Sigmoid colon (tissue), 7 donors: ENCODE measurements at places on chromosomes 2 and 18. TPM values are rescaled to one million over a fixed set of nuclear protein-coding genes. Genes with fewer than 3 reads are reported as not detected.
A peak's percentile ranks its signal among the peaks of the same experiment; 100 is the strongest.

LOXHD1 gene
- 0.06 TPM for polyA plus RNA-seq

DNA sequence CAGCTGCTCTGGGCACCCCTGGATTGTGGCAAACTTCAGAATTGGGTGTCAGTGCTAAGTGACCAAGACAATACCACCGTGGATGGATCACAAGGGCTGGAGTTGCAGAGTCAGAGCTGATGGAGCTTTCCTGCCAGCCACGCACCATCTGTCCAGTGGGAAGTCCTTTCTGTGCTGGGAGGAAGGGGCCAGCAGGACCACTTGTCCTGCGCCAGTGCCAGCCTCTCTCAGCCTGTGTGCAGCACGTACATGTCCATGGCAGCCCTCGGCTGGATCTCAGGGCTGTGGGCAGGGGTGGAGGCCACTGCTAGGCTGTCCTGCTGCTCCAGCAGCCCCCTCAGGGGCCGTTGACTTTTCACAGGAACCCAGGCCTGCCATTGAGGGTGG, 33.3 kb downstream of the RAB31 start:
- no peak overlapping the region for H3K4me3 ChIP-seq
- no peaks in the 10 kb centered on the region for H3K36me3 ChIP-seq
- H3K27me3 ChIP-seq, result no peaks in the 10 kb centered on the region
- peak overlapping the region; percentile 43 for H3K27ac ChIP-seq
- no peaks in the 10 kb centered on the region for H3K4me1 ChIP-seq

DNA sequence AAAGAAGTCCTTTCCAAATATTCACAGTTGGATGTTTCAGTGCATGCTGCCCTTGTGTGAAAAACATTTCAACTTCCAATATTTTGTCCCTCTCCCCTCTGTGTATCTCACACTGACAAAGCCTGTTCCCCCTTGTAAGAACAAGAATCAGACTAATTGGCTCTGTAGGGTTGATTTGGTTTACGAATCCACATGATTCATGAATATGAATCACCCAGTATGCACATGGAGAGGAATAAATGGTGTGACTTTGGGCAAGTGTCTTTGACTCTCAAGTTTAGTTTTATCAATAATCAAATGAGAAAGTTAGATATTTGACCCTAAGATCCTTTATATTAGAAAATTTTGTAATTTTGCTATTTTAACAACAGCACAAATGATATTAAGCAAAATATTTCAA, 9.3 kb upstream of the CDH20 start:
- DNase-seq, result no peak
- H3K4me3 ChIP-seq, result no peak overlapping the region
- no peaks in the 10 kb centered on the region for H3K4me1 ChIP-seq
- H3K36me3 ChIP-seq, result no peaks in the 10 kb centered on the region
- H3K27ac ChIP-seq, result no peak overlapping the region

GRCh38 chr2:102142829-102143449, 393 bp downstream of the IL1R1 start:
- peak; percentile 73 for DNase-seq
- peak overlapping the region; percentile 87 for H3K27ac ChIP-seq
- H3K4me1 ChIP-seq, result no peaks in the 10 kb centered on the region
- no peaks in the 10 kb centered on the region for H3K27me3 ChIP-seq
- H3K36me3 ChIP-seq, result no peaks in the 10 kb centered on the region

IL1A gene
- 0.46 TPM for polyA plus RNA-seq

DSEL gene
- polyA plus RNA-seq, result 0.60 TPM

- H3K27ac ChIP-seq, result no peak overlapping the region
- H3K27me3 ChIP-seq, result no peaks in the 10 kb centered on the region
- H3K4me3 ChIP-seq, result no peak overlapping the region
- no peak for DNase-seq
These were observed 139.2 kb downstream of the CCDC102B start for GRCh38 chr18:68937029-68937599.

CPLX4 gene
- polyA plus RNA-seq, result not detected
